ENCODE measurements at places on chromosomes 11 and 22.

- H3K27ac ChIP-seq, result no peak overlapping the region
- no peaks in the 10 kb centered on the region for H3K36me3 ChIP-seq
- no peak overlapping the region for H3K4me3 ChIP-seq
- no peaks in the 10 kb centered on the region for H3K27me3 ChIP-seq
- no peak for DNase-seq
These were observed 229.6 kb downstream of the DYNC2H1 start for GRCh38 chr11:103338621-103339484.

GRCh38 chr11:72584293-72584938, 89.8 kb downstream of the PDE2A start:
- peaks cover 20% of the 10 kb centered on the region for H3K4me1 ChIP-seq
- H3K27me3 ChIP-seq, result peaks cover 30% of the 10 kb centered on the region
- H3K4me3 ChIP-seq, result peak overlapping the region; percentile 68
- no peak overlapping the region for H3K27ac ChIP-seq
- H3K36me3 ChIP-seq, result no peaks in the 10 kb centered on the region

DNA sequence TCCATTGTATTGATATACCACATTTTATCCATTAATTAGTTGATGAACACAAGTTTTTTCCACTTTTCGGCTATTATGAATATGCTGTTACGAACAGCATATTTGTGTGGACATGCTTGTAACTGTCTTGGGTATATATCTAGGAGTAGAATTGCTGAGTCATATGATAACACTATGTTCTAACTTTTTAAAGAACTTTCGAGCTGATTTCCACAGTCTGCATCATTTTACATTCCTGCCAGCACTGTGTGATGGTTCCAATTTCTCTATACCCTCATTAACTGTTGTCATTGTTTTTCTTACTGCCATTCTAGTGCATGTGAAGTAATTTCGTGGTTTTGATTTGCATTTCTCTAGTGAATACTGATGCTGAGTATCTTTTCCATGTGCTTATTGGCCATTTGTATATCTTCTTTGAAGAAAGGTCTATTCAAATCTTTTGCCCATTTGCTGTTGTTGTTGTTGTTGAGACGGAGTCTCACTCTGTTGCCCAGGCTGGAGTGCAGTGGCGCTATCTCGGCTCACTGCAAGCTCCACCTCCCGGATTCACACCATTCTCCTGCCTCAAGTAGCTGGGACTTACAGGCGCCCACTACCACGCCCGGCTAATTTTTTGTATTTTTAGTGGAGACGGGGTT, 7.4 kb upstream of the RCE1 start:
- H3K4me3 ChIP-seq, result no peak overlapping the region
- H3K27ac ChIP-seq, result no peak overlapping the region
- no peaks in the 10 kb centered on the region for H3K27me3 ChIP-seq

- no peaks in the 10 kb centered on the region for H3K4me1 ChIP-seq
- no peak for DNase-seq
- no peak overlapping the region for H3K4me3 ChIP-seq
- H3K36me3 ChIP-seq, result no peaks in the 10 kb centered on the region
- H3K27ac ChIP-seq, result no peak overlapping the region
- H3K27me3 ChIP-seq, result peaks cover 47% of the 10 kb centered on the region
These were observed 5.8 kb downstream of the GRIK4 start for GRCh38 chr11:120517390-120517761.

- H3K36me3 ChIP-seq, result no peaks in the 10 kb centered on the region
- H3K27me3 ChIP-seq, result peaks cover 2% of the 10 kb centered on the region
- H3K27ac ChIP-seq, result peak overlapping the region; percentile 73
- no peak overlapping the region for H3K4me3 ChIP-seq
- H3K4me1 ChIP-seq, result peaks cover 18% of the 10 kb centered on the region
These were observed 20.2 kb upstream of the CHKA start for GRCh38 chr11:68141246-68142027.

DNA sequence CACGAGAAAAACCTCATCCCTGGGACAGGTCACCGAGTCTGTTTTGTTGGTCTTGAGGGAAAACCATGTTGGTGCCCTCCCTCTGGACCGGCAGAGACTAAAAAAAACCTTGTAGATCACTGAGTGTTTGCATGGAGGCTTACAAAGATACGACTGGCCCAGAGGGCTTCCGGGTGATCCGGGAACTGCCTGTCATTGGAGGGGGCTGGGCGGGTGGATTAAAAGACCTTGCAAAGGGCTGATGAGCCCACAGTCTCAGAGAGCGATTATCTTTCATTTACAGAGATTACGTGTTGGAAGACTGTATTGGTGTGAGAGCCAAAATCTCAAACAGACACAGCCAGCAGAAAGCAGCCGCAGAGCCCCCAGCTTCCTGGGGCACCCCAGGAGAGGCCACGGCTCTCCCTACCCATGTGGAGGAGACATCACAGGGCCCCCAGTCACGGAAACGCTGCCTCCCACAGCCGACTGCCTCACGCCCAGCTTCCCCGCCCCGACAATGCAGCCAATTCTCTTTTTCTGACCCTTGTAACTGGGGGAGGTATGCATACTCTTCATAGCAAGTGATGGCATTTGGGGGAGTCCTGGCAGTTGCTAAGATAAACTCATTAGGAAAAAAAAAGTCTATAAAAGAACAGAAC, 426.4 kb downstream of the CTTN start:
- H3K27ac ChIP-seq, result no peak overlapping the region
- no peaks in the 10 kb centered on the region for H3K4me1 ChIP-seq
- no peaks in the 10 kb centered on the region for H3K36me3 ChIP-seq
- no peak overlapping the region for H3K4me3 ChIP-seq
- peaks cover 40% of the 10 kb centered on the region for H3K27me3 ChIP-seq

DNA sequence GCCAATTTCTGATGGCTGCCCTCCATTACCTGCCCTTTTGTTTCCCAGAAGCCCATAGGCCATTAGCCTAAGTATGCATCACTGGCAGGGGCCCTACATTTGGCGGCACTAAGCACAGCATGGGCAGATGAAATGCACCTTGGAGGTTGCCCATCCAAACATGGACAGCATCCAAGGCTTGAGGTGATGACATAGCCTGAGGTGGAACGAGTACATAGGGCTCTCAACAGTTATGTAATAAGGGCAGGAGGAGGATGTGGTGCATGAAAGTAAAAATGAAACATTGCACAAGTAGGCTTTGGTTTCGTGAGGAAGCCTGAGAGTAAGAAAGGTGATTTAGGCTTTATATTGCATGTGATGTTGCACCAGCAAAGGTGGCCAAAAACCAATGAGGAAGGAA, 148.1 kb downstream of the FAM76B start:
- no peaks in the 10 kb centered on the region for H3K27me3 ChIP-seq
- H3K4me1 ChIP-seq, result peaks cover 16% of the 10 kb centered on the region
- H3K27ac ChIP-seq, result peak overlapping the region; percentile 33

GRCh38 chr22:47210686-47211085, 448.2 kb downstream of the TBC1D22A start:
- H3K27ac ChIP-seq, result no peak overlapping the region
- H3K27me3 ChIP-seq, result no peaks in the 10 kb centered on the region
- H3K4me1 ChIP-seq, result no peaks in the 10 kb centered on the region
- H3K36me3 ChIP-seq, result no peaks in the 10 kb centered on the region

DNA sequence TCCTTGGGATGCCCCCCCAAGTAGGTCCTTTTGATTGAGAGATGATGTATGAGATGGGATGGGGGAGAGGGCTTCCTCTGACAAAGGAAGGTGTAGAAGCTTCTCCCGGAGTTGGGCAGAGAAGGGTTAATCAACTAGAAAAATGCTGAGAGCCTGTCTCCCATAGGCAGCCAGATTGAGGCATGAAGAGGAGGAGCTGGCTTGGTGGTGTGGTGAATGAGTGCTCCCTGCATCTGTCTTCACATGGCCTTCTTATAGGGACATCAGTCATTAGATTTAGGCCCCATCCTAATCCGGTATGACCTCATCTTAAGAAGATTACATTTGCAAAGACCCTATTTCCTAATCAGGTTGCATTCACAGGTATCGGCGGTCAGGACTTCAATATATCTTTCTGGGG, 61.1 kb downstream of the NFAM1 start:
- no peak overlapping the region for H3K27ac ChIP-seq
- H3K36me3 ChIP-seq, result no peaks in the 10 kb centered on the region
- no peak for DNase-seq
- H3K4me3 ChIP-seq, result no peak overlapping the region
- peaks cover 17% of the 10 kb centered on the region for H3K27me3 ChIP-seq

DNA sequence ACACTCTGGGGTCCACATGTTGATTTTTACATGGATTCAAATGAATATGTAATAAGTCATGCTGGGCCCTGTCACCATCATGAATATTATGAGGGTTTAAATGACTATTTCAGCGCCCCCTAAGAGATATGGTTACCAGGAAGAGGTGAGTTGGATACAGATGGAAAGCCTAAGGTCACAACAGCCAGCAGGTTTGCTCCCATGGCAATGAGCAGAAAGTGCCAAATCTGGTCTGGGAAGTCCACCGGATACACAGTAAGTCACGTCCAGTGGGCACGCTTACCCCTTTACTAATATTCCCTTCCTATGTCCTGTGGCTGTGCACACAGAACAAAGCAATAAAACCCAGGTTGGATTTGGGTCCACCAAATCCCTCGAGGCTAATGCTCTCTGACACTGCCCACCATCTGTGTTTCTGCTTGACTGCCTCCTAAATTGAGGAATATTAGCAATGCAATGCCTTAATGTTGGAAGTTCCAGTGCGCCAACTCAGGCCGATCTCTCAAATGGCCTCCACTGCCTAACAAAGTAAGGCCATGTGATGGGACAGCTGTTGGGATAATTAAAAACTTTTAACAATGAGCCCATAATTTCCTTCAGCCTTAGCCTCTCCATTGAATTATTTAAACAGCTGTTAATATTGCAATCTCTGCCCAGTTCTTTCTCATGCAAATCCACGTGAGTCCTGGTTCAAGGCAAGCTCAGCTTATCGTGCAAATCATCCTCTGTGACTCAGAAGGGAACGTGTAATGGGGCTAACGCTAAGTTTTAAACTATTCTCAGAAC, 97.6 kb downstream of the SLC1A2 start:
- H3K36me3 ChIP-seq, result no peaks in the 10 kb centered on the region
- H3K4me1 ChIP-seq, result peaks cover 19% of the 10 kb centered on the region
- H3K27ac ChIP-seq, result no peak overlapping the region
- no peaks in the 10 kb centered on the region for H3K27me3 ChIP-seq

DNA sequence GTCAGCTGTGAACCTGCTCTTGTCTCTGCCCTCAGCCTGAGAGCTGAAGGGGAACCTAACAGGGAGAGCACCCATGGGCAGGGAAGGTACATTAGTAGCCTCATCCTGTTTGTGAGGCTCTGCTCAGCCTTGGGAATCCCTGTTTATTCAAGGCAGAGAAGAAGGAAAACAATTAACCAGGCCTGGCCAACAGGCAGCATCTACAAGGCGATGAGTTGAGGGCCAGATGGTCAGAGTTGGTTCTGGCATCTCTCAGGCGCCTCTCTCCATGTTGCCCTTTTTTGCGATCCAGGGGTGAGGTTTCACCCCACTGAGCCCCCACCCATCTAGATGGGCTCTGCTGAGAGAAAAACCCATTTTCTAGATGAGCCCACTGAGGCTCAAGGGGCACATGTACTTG, 54.0 kb upstream of the TOP3B start:
- peaks cover 9% of the 10 kb centered on the region for H3K4me1 ChIP-seq
- H3K4me3 ChIP-seq, result no peak overlapping the region
- no peak overlapping the region for H3K27ac ChIP-seq
- H3K36me3 ChIP-seq, result no peaks in the 10 kb centered on the region
- DNase-seq, result no peak

DNA sequence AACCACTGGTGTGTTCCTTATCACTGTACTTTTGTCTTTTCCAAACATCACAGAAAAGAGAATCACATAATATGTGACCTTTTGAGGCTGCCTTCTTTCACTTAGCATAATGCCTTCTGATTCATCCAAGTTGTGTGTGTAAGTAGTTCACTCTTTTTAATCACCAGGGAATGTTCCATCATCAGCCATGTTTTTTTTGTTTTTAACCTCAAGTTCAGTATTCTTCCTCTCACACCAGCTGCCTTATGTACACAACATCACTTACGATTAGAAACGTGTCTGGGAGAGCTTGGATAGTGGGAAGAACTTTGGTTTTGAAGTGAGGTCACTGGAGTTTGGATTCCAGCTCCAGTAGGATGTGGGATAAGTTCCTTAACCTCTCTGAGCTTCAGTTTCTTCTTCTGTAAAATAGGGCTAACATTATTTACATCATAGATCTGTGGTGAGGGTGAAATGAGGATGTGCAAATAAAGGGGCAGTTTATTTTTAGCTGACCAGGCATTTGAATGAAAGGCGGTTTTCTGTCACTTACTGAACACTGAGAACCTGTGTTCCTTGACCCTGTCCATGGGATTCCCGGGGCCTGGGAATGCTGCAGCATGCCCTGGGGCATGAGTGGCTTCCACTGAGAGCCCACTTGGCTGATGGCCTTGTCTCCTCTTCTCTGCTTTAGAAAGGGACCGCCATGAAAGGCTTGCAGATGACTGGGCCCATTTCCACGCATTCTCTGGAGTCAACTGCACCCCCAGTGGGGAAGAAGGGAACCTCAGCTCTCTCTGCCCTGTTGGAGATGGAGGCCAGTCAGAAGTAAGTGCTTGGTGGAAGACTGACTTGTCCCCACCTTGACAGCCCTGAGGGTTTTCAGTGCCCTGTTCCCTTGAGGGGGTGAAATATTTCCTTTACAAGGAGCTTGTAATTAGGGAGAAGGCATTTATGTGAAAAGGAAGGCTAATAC, 92.6 kb downstream of the DEPDC5 start:
- no peak overlapping the region for H3K4me3 ChIP-seq
- H3K27ac ChIP-seq, result no peak overlapping the region
- no peaks in the 10 kb centered on the region for H3K27me3 ChIP-seq
- H3K36me3 ChIP-seq, result peaks cover 55% of the 10 kb centered on the region
- H3K4me1 ChIP-seq, result peaks cover 9% of the 10 kb centered on the region

GRCh38 chr22:23196165-23196564, 15.9 kb downstream of the BCR start:
- H3K4me1 ChIP-seq, result peaks cover 19% of the 10 kb centered on the region
- H3K27ac ChIP-seq, result no peak overlapping the region
- H3K27me3 ChIP-seq, result no peaks in the 10 kb centered on the region
- no peaks in the 10 kb centered on the region for H3K36me3 ChIP-seq

GRCh38 chr11:66694732-66695207, 17.1 kb upstream of the RBM4B start:
- H3K27ac ChIP-seq, result no peak overlapping the region
- no peaks in the 10 kb centered on the region for H3K27me3 ChIP-seq
- H3K4me1 ChIP-seq, result no peaks in the 10 kb centered on the region
- H3K4me3 ChIP-seq, result no peak overlapping the region
- DNase-seq, result peak; percentile 86

DNA sequence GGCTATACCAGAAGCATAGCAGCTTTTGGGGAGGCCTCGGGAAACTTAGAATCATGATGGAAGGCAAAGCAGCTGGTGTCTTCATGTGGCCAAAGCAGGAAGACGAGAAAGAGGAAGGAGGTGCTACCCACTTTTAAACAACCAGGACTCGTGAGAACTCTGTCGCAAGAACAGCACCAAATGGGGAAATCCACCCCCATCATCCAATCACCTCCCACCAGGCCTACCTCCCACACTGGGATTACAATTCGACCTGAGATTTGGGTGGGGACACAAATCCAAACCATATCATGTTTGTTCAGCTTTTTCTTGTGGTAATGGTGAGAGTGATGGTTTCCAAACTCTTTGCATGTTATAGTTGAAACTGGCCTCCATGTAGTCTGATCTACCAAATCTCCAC, 32.5 kb upstream of the OR10D3 start:
- DNase-seq, result no peak
- no peak overlapping the region for H3K27ac ChIP-seq
- H3K27me3 ChIP-seq, result no peaks in the 10 kb centered on the region
- no peaks in the 10 kb centered on the region for H3K36me3 ChIP-seq
- H3K4me1 ChIP-seq, result no peaks in the 10 kb centered on the region

All from activated naive CD8-positive, alpha-beta T cell treated with anti-CD3 and anti-CD28 coated beads, Interleukin-2, amount 50 U/mL, for 24 hours (primary cell).